ENCODE measurements at places on chromosomes 16 and 17.

DNA sequence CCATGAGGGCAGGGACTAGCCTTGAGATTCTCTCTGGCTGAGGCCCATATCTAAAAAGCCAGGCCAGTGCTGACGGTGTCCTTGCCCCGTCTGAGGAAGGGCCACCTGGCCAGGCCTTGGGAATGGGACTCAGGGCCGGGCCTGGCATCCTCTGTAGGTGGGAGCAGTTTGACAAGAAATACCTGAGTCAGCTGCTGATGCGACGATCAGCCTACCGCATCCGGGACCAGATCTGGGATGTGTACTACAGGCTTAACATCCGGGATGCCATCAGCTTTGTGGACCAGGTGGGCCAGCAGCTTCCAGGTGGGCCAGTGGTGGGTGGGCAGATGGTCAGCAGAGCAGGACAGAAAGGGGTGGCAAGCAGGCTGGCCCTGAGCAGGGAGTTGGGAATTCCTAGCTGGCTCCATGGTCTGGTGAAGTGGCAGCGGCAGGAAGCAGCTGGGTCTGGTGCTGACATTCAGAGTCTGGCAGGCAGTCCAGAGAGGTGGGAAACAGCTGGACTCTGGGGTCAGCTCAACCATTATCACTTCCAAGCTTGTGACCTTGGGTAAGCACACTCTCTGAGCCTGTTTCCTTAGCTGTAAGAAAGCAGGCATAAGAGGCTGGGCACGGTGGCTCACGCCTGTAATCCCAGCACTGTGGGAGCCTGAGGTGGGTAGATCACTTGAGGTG lies 9.5 kb downstream of the SLC9A5 start:
- DNase-seq = peak; percentile 25

DNA sequence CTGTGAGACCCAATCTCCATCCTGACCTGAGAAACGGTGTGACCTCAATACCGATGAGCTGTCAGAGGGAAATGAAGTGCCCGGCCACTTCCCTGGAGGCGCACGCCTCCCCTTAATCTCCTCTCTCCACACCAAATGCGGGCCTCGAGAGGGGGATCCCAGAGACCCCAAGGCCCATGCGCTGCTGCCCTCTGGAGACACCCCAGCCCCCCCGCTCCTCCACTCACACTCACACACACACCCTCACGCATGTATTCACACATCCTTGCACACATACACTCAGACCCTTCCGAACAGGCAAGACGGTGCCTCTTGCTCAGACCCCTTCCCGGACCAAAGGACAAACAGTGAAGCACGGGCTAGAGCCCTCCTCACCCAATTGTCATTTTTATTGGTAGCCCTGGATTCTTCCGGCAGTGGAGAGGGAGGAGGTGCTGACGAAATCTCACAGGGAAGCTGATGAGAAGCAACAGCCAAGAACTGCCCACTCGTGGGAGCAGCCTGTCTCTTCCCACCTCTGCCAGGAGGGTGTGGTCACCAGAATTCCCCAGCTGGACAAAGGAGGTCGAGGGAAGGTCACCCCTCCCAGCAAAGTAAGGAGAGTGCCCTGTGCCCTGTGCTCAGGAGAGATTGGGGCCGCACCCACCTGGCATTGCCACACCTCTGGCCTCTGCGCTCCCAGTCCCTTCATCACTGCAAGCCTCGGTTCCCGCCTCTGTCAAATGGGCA lies 136.0 kb upstream of the TNRC6C start:
- DNase-seq = no peak

GRCh38 chr17:41510251-41511065 lies 5.0 kb upstream of the KRT13 start:
- no peak for DNase-seq

DNA sequence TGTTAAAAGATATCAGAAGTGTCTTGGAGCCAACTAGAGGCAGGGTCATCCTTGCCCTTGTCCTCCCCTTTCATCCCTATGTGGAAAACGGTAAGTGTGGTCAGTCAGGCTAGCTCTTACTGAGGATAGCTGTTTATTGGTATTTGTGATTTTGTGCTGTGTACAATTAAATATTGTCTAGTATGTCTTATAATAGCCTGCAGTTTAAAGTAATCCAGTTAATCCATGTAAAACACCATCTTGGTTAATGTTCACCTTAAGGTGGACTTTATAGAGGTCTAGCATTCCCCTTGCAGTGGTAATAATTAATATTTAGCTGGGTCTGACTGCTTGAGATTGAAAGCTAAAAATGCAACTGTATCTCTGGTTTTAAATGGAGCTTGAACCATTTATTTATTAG lies 25.6 kb downstream of the METTL9 start:
- no peak for DNase-seq

GRCh38 chr16:66588981-66589713 lies 9.9 kb downstream of the CMTM2 start:
- no peak for DNase-seq

DNA sequence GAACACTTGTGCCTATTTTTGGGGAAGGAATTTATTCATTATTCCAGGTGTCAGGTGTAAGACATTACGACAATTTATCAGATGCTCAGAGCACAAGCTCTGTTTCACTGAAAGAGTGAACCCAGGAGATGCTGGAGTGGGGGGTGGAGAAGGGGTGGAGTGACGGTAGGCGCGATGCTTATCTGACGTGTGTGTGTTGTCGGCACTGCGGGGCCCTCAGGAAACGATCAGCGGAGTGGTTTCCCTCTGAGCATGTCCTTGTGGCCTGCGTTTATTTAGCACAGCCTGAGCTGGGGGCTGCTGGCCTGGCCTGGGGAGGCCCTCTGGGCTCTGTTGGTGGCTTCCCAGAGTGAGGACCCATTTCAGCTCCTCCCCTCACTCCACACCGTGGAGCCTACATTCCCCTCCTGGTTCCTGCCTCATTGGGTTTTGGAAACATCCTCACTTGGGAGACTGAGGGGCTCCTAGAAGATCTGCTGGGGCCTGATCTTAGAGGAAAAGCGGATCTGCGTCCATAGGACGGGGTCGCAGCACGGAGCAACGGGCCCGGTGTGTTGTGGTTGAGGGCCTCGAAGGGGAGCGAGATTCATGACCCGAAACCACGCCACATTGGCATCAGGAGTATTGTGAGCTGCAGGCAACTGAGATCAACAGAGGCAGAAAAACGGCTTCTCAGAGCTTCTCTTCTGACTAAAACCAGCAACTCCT lies 19.0 kb upstream of the GNG13 start:
- DNase-seq = no peak

DNA sequence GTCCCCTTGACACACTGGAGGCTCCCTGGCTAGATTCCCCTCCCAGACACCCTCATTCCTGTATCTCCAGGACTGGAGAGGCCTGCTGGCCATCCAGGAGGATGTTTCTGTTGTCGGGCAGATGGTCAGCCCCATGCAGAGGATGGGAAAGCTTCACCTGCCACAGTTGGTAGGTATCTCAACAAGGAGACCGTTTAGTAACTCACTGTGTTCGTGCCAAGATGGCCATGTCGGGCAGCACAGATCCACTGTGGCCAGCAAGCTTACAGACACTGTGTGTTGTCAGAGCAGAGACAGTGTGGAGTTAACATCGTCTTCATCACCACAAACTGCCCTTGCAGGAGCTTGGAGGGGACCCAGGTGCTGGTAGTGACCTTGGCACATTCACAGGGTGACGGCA lies 390.9 kb downstream of the SEC14L1 start:
- DNase-seq = peak; percentile 1

DNA sequence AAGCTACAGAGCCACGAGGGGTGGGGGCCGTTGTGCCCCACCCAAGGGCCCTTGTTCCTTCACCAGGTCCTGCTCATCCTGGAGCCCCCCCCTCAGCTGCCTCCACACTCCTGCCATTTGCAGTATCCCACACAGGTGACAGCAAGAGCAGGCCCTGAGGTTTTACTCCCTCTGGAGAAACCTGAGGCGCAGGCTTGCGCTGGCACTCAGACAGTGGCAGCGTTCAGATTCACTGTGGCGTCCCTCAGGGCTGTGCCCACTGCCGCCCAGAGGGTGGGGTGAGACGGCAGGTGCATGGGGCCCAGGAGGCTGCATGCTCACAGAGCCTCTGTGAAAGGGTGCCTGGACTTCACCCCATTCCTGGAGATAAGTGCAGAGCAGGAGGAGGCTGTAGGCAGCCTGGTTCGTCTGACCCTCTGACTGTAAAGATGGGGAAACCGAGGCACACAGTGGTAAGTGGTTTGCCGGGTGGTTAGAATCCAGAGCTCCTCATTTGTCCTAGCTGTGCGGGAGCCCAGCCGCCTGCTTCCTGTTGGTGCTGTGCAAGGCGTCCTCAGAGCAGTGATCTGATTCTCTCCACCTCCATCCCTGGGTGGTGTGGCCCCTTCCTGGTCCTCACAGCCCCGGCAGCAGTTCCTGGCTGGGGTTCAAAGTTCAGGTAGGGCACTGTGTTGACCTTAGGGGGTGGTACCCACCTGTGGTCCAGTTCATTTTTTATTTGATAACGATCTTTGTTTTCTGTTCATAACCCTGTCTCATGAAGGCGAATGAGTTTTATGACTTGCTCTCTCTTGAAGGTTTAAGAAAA lies 1.6 kb downstream of the SPIRE2 start:
- no peak for DNase-seq

DNA sequence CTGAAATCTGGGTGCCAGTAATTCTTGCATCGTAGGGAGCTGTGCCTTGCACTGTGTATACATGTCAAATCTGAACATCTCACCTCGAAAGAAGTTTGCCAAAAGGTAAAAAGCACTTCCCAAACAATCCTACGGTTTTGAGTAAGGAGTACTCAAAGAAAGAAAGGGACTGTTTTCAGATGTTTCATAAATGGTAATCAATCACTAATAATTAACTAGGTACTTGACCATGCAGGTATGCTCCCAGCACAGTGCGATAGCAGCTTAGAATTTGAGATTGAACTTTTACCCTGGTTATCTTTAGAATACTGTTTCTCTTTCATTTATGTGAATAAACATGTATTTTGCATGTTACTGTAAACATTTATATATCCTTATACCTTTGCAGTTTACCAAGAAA lies 39.0 kb downstream of the PRKCA start:
- no peak for DNase-seq

DNA sequence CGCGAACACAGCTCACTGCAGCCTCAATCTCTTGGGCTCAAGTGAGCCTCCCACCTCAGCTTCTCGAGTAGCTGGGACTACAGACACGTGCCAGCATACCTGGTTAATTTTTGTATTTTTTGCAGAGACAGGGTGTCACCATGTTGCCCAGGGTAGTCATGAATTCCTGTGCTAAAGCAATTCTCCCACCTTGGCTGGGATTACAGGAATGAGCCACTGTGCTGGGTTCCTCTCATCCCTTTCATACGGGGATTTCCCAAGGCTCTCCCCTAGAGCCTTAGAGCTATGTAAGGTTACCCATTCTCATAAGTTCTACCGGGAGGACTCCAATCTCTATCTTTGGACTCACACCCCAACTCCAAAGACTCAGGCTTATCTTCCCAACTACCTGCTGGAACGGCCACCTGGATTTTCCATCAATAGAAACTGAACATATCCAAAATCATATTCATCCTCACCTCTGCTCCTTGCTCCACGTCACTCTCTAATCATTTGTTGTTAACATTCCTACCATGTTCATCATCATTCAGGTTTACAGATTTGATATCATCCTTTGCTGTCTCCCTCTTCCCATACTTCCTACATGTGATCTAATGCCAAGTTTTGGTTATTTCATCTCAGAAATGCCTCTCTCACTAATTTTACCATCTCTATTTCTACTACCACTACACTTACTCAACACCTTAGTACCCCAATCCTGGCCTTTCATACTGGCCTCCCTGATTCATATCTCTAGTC lies 92.5 kb downstream of the NCOR1 start:
- no peak for DNase-seq

- DNase-seq = peak; percentile 26
Observed at GRCh38 chr16:68362947-68363657, 52.3 kb downstream of the PRMT7 start.

DNA sequence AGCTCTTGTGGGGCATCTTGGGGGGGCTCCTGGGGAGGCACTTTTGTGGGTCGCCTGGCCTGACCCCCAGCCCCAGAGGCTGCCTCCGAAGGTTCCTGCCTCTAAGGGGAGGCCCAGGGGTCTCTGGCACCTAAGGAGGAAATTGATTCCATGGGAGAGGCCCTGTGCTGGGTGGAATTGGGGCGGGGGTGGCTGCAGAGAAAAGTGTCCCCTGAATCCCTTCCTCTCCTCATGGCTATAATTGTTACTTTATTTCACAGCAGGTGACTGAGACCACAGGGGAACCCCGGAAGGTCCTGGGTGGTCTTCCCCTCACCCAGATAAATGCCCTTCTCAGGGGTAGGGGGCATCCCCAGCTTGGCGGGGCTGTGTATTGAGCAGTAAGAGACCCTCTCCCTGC lies 3.1 kb downstream of the GLIS2 start:
- no peak for DNase-seq

- DNase-seq = no peak
Observed at GRCh38 chr17:41800601-41801373, 11.0 kb downstream of the P3H4 start.
